Thoracic aorta (tissue), 2 donors: ENCODE measurements at places on chromosomes 16 and 17. TPM values are rescaled to one million over a fixed set of nuclear protein-coding genes. Genes with fewer than 3 reads are reported as not detected.

The KRTAP4-4 gene
- total RNA-seq: not detected

The PRAC2 gene
- not detected for total RNA-seq

The DNAH17 gene
- total RNA-seq: 0.14 TPM

The CDRT15 gene
- not detected for total RNA-seq

The NHLRC4 gene
- 3.2 TPM for total RNA-seq

The BEAN1 gene
- 0.28 TPM for total RNA-seq

The MEOX1 gene
- 5.4 TPM for total RNA-seq

The GNG13 gene
- not detected for total RNA-seq

The PDIA2 gene
- total RNA-seq: 0.81 TPM

The ITGA3 gene
- 197 TPM for total RNA-seq

The DNAH9 gene
- not detected for total RNA-seq

The PIRT gene
- total RNA-seq: not detected

The FKBP10 gene
- total RNA-seq: 188 TPM

The GUCY2D gene
- not detected for total RNA-seq

The ADCY7 gene
- total RNA-seq: 35.9 TPM

The DNAI2 gene
- not detected for total RNA-seq

- DNase-seq: no peak
- peak overlapping the region; percentile 79 for H3K27ac ChIP-seq
- peak overlapping the region; percentile 89 for H3K4me3 ChIP-seq
- peaks cover 11% of the 10 kb centered on the region for H3K4me1 ChIP-seq
- H3K27me3 ChIP-seq: no peaks in the 10 kb centered on the region
- H3K36me3 ChIP-seq: no peaks in the 10 kb centered on the region
These were observed 394 bp upstream of the CPD start for GRCh38 chr17:30378241-30378824.

- peaks cover 18% of the 10 kb centered on the region for H3K4me1 ChIP-seq
- no peaks in the 10 kb centered on the region for H3K36me3 ChIP-seq
- DNase-seq: no peak
These were observed 15.0 kb downstream of the ZNF213 start for GRCh38 chr16:3149630-3150345.

GRCh38 chr16:522320-523096 is 5.0 kb upstream of the CAPN15 start:
- H3K27me3 ChIP-seq: no peaks in the 10 kb centered on the region
- H3K4me1 ChIP-seq: peaks cover 8% of the 10 kb centered on the region
- no peak for DNase-seq
- H3K36me3 ChIP-seq: peaks cover 16% of the 10 kb centered on the region
- H3K4me3 ChIP-seq: no peak overlapping the region

- H3K36me3 ChIP-seq: no peaks in the 10 kb centered on the region
- H3K4me1 ChIP-seq: no peaks in the 10 kb centered on the region
- H3K27me3 ChIP-seq: no peaks in the 10 kb centered on the region
- H3K4me3 ChIP-seq: peak overlapping the region; percentile 56
These were observed 11.8 kb upstream of the SLFN13 start for GRCh38 chr17:35460354-35460851.

GRCh38 chr16:19698480-19699465 is 19.3 kb downstream of the KNOP1 start:
- DNase-seq: no peak
- no peak overlapping the region for H3K4me3 ChIP-seq
- H3K27ac ChIP-seq: no peak overlapping the region
- peaks cover 8% of the 10 kb centered on the region for H3K36me3 ChIP-seq
- H3K27me3 ChIP-seq: no peaks in the 10 kb centered on the region

DNA sequence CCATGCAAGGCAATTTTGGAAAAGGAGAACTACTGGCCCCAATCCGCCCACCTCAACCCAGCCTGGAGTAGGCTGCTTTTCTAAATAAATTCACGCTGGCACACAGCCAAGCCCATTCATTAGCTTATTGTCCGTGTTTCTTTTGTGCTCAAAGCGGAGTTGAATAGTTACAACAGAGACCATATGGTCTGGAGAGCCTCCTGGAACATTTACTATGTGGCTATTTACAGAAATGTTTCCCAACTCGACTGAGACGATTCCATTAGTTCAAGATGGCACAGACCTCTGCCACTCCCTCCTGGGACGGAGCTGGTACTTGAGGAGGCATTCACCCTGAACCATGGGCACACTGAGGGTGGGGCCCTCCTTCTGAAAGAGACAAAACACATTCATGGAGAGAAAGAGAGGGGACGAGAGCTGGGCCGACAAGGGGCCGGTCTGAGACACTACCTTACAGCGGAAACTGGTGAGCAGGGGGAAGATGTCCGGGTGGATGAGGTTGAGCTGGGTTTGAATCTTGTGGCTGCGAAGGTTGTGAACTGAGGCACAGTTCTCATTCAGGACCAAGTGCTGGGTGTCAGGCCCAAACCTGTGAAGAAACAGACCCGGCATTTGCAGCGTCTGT is 15.7 kb downstream of the ELAC2 start:
- H3K36me3 ChIP-seq: peaks cover 61% of the 10 kb centered on the region
- H3K4me1 ChIP-seq: no peaks in the 10 kb centered on the region
- no peaks in the 10 kb centered on the region for H3K27me3 ChIP-seq
- H3K27ac ChIP-seq: no peak overlapping the region
- no peak overlapping the region for H3K4me3 ChIP-seq
- no peak for DNase-seq

GRCh38 chr16:17327664-17328335 is 143.0 kb downstream of the XYLT1 start:
- H3K36me3 ChIP-seq: no peaks in the 10 kb centered on the region
- peaks cover 3% of the 10 kb centered on the region for H3K4me1 ChIP-seq
- H3K27me3 ChIP-seq: no peaks in the 10 kb centered on the region
- H3K4me3 ChIP-seq: no peak overlapping the region

DNA sequence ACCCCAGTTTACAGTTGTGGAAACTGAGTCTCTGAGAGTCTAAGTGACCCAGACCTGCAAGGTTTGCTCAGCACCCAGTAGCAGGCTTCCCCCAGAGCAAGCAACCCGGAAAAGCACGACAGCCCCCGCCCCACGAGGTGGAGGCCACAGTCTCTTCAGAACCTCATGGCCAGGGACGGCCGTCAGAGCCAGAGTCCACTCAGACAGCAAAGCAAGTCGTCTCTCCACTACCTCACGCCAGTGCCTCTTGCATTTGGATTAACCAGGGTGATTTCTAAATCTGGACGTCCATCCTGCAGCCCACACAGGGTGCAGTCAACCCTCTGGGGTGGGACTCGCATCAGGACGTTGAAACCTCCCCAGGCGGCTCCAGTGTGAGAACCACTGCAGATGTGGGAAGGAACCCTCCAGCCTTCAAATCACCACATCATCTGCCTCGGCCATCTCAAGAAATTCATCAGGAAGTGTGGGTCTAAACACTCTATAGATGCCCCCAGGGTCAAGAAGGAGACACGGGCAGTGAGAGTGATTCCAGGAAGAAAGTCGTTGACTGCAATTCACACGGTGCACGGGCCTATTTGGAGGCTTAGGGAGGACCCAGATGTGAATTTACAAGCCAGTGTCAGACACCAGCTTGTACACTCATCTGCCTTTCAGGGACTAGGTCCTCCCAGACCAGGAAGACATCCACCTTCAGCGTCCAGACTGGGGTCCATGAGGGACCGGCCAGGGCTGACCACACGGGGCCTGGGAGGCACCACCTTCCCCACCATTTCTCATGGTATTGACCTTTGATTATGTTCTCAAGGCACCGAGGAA is 20.2 kb upstream of the RBFOX3 start:
- H3K36me3 ChIP-seq: no peaks in the 10 kb centered on the region
- H3K27me3 ChIP-seq: no peaks in the 10 kb centered on the region
- H3K4me1 ChIP-seq: no peaks in the 10 kb centered on the region
- H3K4me3 ChIP-seq: no peak overlapping the region
- no peak overlapping the region for H3K27ac ChIP-seq

DNA sequence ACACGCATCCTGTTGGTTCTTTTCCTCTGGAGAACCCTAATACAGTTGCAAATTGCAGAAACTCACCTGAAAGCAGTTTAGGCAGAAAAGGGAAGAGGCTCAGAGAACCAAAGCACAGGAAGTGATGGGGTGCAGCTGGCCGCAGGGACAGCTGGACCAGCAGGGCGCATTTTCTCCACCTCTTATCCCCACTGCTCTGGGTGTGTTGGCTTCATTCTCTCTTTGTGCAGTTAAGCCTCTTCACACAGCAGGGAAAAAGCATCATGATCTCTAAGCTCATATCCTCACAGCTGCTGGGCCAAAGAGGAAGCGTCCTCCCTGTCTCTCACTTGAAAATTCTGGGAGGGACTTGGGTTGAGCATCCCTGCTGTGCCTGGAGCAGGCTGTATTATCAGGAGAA is 20.0 kb upstream of the LRRC75A start:
- H3K27me3 ChIP-seq: no peaks in the 10 kb centered on the region
- peaks cover 1% of the 10 kb centered on the region for H3K4me1 ChIP-seq
- no peaks in the 10 kb centered on the region for H3K36me3 ChIP-seq
- no peak overlapping the region for H3K4me3 ChIP-seq
- no peak overlapping the region for H3K27ac ChIP-seq

DNA sequence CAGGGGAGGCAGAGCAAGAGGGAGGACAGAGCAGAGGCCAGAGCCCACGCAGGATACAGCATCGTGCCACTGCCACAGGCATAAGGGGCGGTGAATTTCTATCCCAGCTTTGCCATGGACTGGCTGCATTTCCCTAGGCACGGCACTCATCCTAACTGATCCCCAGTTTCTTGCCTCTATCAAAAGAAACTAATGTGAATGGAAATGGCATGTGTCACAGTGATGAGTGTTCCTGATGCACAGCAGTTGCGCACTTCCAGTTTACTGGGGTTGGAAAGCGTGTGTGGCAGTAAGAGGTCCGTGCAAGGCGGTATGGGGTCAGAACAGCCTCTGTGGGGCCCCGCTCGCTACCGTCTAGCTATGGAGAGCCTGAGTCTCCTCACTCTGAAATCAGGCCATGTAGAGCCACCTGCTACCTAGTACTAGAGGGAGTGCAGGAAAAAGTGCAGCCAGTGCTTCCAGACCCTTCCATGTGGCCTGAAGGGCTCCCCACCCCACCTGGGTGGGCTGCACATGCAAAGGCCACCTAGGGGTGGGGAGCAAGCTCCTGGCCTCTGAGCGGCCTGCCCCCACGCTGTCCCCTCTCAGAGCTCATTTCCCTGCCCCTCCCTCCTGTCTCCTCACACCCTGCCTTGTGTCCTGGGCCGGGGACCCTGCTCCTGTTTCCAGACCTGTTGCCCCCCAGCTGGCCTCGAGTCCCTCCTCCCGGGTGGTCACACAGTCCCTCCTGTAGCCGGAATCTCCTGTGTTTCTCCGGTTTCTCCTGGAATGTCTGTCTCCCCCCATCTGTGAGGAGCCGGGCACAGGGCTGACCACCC is 5.0 kb upstream of the KCNJ18 start:
- H3K4me3 ChIP-seq: no peak overlapping the region
- no peaks in the 10 kb centered on the region for H3K36me3 ChIP-seq
- H3K4me1 ChIP-seq: no peaks in the 10 kb centered on the region

DNA sequence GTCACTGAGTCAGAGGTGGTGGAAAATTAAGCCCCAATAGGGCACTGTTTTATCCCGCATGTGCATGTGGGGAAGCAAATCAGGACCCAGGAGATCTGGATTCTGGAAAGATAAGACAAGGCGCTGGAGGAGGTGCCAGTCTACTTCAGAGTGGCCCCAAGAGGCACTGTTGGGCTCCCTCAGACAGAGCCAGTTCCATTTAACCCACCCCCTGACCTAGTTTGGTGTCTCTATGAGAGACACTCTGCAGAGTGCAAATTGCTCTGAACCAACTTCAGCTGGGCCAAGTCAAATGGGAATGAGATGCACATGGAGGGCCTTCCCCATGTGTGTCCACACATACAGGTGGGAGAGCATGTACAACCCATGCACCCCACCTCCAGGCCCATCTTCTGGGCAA is 71.1 kb upstream of the MED9 start:
- H3K27me3 ChIP-seq: no peaks in the 10 kb centered on the region
- no peak overlapping the region for H3K4me3 ChIP-seq
- no peaks in the 10 kb centered on the region for H3K36me3 ChIP-seq
- DNase-seq: no peak

GRCh38 chr17:61686113-61686512 is 95.1 kb upstream of the NACA2 start:
- H3K4me1 ChIP-seq: no peaks in the 10 kb centered on the region
- no peak for DNase-seq
- H3K27ac ChIP-seq: no peak overlapping the region
- no peaks in the 10 kb centered on the region for H3K36me3 ChIP-seq

GRCh38 chr16:57525761-57526160 is 10.6 kb downstream of the CCDC102A start:
- DNase-seq: no peak
- peaks cover 2% of the 10 kb centered on the region for H3K4me1 ChIP-seq
- H3K4me3 ChIP-seq: no peak overlapping the region
- H3K27ac ChIP-seq: no peak overlapping the region

DNA sequence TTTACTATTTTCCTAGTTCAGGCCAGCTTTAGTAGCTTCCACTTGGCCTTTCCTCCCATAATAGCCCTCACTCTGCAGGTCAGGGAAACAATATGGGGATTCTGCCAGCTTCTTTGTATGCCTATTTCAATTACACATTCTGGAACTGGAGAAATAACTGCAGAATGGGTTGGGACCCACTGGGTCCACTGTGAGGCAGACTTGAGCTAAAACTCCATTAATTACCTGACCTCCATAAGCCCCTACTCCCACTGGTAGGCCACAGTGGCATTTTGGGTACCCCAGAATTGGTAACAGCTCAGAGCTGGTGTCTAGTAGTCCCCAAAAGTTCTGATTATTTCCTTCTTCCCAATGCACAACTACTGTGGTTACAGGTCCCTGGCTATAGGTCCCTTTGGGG is 16.7 kb upstream of the TENT4B start:
- no peaks in the 10 kb centered on the region for H3K27me3 ChIP-seq
- H3K27ac ChIP-seq: no peak overlapping the region
- no peak overlapping the region for H3K4me3 ChIP-seq
- no peak for DNase-seq

DNA sequence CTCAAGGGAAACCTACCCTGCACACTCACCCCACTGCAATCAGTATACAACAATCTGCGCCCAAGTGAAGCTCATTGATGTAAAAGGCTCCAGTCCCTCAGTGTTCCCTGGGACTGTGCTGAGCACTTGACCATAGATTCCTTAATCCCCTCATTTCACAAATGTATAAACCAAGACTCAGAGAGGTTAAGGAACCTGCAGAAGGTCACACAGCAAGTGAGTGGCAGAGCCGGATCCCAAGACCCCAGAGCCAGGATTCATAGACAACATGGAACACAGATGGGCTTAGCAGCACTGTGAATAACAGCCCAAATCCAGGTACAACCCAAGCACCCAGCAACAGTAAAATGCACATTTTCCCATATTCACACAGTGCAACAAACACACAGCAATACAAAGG is 225.7 kb downstream of the C16orf78 start:
- H3K27ac ChIP-seq: no peak overlapping the region
- H3K4me3 ChIP-seq: no peak overlapping the region
- no peaks in the 10 kb centered on the region for H3K27me3 ChIP-seq
- peaks cover 31% of the 10 kb centered on the region for H3K4me1 ChIP-seq
- no peaks in the 10 kb centered on the region for H3K36me3 ChIP-seq
- DNase-seq: no peak

- no peak overlapping the region for H3K27ac ChIP-seq
- H3K4me1 ChIP-seq: no peaks in the 10 kb centered on the region
- H3K4me3 ChIP-seq: no peak overlapping the region
- no peak for DNase-seq
- no peaks in the 10 kb centered on the region for H3K27me3 ChIP-seq
- H3K36me3 ChIP-seq: no peaks in the 10 kb centered on the region
These were observed 340.7 kb upstream of the DYNLRB2 start for GRCh38 chr16:80200079-80200478.
